LNCaP clone FGC (cell line): ENCODE measurements at places on chromosomes 12 and 14.

DNA sequence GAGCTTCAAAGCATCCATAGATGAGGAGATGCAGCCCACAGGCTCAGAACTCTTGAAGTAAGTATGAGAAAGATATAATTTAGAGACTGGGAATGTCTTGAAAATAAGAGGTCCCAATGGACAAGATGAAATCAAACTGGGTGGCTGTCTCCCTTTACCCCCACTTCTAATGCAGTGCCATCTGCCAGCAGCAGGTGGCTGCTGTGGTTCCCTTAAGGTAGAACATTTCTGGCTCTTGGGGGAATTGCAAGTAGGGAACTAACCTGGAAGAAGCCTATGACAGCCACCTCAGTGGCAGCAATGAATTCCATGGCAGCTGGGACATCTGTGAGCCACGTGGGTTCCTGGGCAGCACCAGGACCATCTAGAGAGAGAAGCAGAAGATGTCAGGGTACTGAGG is 648 bp downstream of the ERP27 start:
- no peak for DNase-seq

- DNase-seq = no peak
These were observed at the start of gene GNG2 for GRCh38 chr14:51860164-51860824. GNG2 (plus strand) TSS chr14:51860612; CDS start chr14:51950679, 90,067 bp downstream.

DNA sequence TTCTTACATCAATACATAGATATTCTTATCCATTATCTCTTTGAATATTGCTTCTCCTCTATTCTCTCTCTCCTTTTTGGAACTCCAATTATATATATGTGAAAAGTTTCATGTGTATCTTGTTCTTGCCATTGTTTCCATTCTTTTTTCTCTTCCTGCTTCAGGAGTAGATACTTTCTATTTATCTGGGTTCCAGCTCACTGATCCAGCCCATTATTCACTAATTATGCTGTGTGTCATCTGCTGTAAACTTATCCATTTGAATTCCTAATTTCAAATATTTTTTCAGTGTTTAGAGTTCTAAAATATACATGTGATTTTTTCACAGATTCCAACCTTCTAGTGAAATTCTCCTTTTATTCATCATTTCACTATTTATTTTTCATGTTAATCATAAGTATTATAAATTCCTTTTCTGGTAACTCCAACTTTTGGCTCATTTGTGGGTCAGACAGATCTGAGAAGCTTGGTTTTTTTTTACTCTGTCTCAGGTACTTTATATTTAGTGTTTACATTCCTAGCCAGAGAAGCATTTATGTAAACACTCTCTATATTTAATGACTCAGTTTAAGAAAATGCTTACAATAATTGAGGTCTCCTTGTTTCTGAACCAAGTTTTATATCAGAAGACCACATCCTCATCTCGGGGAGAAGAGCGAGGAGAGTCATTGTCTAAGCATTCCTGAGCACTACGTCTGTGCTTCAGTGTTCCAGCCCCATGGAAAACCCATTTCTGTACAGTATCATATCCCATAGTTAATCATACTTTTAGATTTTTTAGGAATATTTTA is 15.9 kb upstream of the AMIGO2 start:
- DNase-seq = no peak

GRCh38 chr14:74577247-74577947 is 34.6 kb downstream of the LTBP2 start:
- no peak for DNase-seq

DNA sequence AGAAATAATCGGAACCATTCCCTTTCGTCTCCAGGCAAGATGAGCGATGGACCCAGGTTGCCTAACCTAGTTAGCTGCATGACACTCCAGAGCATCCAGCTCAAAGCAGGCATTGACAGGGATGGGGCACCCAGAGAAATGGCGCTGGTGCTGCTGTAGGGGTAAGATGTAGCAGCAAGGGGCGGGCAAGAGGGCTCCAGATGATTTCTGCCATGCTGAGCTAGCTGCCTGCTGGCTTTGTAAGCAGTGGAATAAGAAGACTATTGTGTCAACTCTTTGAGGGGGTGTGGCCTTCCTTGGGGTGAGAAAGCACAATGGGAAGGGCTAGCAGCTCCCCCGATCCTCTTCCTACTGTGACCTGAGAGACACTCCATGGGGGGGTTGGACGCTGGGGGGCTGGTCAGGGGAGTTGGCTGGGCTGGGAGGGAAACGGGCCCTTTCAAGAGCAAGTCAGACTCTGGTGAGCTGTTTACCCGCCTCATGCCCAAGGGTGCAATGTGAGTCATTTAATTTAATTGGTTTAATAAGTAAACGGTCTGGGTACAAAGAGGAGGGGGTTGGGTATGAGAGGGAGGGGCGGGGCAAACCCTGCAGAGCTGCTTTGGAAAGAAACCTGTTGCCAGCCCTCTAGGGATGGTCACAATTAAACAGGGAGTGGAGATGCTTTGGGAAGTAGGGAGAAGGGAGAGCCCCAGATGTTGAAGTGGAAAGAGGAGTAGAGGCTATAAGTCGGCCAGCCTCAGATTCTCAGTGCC is 50.5 kb downstream of the B4GALNT3 start:
- peak; percentile 63 for DNase-seq

DNA sequence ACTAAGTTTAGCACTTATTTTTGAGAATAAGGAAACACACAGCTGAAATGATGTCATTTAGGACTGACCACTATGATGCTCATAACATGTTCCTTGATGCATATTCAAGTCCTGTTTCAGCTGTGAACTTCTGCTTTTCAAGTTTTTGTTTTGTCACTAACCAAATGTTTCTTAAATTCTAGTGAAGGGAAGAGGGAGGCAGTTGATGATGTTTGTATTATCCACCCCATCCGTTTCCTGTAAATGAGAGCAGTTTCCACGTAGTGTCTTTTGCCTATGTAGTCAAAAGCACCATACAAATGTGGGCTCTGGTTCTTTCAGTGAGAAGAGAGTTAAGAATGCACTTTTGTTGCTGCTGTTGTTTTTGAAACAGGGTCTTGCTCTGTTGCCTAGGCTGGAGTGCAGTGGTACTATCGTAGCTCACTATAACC is 491.8 kb downstream of the PCNX1 start:
- no peak for DNase-seq
